NCI-H2171 (cell line): ENCODE measurements at places on chromosomes 16 and 17.

- peak; percentile 54 for DNase-seq
Measured at GRCh38 chr17:28997806-28998205, 8.0 kb downstream of the SEZ6 start.

DNA sequence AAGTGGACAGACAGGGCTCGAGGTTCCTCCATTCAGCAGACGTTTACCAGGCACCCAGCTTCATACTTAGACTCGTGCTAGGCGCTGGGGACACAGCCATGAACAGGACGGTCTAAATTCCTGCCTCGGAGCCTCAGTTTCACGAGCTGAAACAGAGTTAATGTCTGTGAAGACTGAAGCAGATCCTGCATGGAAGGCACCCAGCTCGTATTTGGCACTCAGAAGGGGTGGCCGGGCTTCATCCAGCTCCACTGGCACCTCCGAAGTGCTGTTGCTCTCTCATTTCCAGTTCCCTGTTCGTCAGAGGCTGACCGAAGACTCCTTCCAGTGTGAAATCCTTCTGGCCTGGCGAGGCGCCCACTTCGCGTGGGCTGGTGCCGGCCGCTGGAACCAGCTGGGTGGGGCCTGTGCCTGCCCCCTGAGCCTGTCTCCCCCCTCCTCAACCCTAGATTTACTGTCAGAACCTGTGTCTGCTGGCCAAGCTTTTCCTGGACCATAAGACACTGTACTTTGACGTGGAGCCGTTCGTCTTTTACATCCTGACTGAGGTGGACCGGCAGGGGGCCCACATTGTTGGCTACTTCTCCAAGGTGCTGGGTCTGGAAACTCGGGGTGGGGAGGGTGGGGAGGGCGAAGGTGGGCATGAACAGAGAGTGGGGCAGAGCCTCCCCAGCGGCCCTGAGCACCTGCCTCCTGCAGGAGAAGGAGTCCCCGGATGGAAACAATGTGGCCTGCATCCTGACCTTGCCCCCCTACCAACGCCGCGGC, 5.8 kb downstream of the PRSS8 start:
- no peak for DNase-seq

DNA sequence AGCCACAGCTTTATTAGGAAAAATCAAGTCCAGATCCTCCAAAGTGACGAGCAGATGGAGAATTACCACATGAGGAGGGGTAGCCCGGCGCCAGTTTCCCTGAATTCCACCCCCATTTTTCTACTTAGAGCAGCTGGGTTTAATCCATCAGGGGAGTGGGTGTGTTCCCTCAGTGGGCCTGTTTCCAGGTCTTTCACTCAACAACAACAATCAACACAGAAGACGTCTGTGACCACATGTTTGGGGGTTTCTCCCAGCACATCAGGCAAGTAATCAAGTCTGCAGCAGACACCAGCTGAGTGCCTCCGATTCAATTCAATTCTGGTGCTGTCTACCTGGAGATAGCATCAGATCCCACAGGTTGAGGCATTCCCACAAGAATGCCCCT, 6.8 kb downstream of the SLC6A2 start:
- DNase-seq, result peak; percentile 14

DNA sequence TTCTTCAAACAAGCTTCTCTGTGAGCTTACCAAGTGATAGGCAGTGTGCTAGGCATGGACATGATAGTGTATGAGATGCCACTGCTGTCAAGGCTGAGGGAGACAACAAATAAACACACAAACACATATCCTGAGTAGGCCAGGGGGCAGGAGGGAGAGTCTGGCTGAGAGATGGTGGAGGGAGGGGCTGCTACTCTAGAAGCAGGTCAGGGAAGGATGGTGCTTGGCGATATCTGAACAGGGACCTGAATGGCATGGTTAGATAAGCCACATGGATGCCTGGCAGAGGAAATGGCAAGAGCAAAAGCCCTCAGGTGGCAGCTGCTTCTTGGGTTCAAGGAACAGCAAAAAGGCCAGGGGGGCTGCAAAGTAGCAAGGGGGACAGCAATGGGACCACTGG, 8.6 kb upstream of the CHST6 start:
- no peak for DNase-seq

DNA sequence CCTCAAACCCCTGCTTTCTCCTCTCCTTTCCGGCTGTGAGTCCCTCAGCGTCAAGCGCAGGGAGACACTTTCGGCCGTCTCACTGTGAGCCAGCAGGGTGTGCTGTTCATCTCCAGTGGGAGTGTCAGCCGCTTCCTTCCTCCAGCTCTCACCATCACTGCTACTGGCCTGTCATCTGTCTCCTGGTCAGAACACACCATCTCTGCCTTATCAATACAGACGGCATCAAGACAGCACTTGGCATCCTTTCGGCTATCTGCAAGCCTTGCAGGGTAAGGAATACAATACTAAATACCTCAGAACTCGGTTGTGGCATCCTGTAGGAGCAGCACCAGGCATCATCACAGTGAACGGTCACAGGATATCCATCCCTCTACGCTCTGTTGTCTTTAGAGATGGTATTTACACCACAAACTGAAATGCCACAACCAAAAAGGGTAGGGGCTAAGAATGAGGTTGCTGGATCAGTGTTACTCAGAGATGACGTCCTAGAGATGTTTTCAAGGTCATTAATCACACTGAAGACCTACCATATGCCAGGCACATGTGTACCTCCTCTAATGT, 20.7 kb upstream of the CMTM4 start:
- DNase-seq, result no peak

GRCh38 chr17:78993241-78993956, 13.7 kb upstream of the LGALS3BP start:
- DNase-seq, result no peak

- DNase-seq, result no peak
Measured at GRCh38 chr16:2022723-2023091, 3.1 kb downstream of the NPW start.

DNA sequence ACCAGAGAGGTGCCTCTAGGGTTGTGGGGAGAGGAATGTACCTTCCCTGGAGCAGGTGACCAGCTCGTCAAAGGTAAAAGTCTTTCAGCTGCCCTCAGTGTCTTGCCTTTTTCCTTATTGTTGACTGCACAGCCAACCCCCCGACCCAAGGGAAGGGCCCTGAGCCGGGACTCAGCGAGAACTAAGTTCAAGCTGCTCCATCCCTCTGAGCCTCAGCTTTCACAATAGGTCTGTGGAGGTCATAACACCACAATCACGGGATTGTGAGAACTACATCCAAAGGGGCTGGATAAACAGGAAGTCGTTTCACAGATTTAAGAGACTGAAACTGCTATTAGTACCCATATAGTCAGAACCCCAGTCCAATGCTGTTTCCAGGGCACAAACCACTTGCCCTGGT, 2.6 kb upstream of the KRT36 start:
- no peak for DNase-seq

DNA sequence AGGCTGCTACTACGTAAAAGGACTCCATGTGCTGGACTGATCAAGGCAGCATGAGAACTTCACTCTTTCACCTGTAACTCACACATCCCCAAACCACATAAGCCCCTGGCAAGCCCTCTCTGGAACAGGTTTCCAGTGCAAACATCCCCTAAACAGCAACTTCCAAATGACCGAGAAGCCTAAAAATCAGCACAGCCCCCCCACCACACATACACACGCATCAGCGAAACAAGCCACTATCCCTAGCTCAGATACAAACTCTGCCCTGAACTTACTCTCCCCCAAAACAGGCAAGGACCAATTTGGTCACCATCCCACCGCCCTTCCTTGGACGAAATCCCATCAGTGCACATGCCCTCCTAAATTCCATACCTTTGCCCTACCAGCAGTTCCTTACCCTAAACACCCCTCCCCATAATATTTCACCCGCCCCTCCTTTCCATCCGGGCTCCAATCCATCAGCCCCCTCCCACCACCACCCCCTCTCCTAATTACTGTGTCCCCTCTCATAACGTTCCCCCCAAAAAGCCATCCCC, 735 bp downstream of the LSM12 start:
- no peak for DNase-seq

- no peak for DNase-seq
Measured at GRCh38 chr17:55266051-55266957, 1.5 kb downstream of the HLF start.

GRCh38 chr16:23668225-23668624, 10.5 kb upstream of the PLK1 start:
- DNase-seq, result no peak

- DNase-seq, result no peak
Measured at GRCh38 chr17:71677439-71677838, 443.4 kb upstream of the SOX9 start.
